Left renal cortex interstitium (tissue), 4 donors: ENCODE measurements at places on chromosomes 12 and 14.

GRCh38 chr14:60064491-60065072 lies 27.1 kb upstream of the PCNX4 start:
- DNase-seq, result no peak

DNA sequence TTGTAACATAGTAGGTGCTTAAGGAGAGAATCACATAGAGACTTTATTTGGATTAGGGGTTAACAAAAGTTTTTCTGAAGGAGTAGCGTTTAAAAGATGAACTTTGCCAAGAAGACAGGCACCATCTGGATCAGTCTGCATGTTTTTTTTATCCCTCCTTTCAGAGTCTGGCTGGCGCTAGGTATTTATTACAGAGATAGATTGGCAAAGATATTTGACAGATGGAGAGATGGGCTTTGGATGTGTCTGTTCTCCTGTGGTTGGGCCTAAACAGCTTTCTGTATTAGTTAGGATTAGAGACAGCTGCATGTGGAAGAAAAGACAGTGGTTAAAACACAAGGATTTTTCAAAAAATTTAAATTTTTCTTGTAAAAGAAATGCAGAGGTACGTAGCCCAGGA lies 133.9 kb downstream of the C12orf75 start:
- DNase-seq, result no peak

GRCh38 chr14:31268216-31268615 lies 60.6 kb upstream of the HECTD1 start:
- no peak for DNase-seq

GRCh38 chr14:33449268-33449667 lies 501.6 kb downstream of the EGLN3 start:
- no peak for DNase-seq

DNA sequence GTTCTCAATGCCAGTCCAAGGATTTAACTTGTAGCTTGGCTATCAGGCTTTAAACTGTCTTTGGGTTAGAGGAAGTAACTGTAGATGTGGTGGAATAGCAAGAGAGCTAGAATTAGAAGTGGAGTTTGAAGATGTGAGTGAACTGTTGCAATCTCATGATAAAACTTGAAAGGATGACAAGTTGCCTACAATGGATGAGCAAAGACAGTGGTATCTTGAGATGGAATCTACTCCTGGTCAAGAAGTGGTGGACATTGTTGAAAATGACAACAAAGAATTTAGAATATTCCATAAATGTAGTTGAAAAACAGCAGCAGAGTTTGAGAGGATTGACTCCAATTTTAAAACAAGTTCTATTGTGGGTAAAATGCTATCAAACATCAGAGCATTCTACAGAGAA lies 199.0 kb downstream of the DUSP6 start:
- no peak for DNase-seq

DNA sequence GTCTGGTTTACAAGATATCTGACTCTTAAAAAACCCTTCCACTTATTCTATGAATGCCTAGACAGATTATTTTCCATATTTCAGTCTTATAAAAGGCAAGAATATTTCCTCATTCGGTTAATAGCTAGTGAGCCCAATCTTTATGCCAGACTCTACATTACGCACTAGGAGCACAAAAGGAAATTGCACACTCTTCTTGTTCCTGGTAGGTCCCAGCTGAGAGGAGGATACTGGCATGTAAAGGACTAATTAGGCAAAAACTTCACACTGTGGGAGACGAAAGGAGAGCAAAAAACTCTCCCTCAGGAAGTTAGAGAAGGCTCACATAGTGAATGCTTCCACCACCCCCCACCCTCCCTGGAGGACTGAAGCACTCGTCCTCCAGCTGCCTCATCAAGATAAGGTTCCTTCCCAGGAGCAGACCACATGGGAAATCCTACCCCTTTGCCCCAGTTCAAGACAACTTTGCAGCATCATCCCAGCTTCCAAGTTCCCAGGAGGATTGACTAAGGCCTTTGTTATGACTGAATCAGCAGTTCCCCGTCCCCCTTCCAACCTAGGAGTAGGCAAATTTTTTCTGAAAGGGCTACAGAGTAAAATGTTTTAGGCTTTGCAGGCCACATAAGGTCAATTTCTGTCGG lies 14.5 kb downstream of the CAPZA3 start:
- no peak for DNase-seq

DNA sequence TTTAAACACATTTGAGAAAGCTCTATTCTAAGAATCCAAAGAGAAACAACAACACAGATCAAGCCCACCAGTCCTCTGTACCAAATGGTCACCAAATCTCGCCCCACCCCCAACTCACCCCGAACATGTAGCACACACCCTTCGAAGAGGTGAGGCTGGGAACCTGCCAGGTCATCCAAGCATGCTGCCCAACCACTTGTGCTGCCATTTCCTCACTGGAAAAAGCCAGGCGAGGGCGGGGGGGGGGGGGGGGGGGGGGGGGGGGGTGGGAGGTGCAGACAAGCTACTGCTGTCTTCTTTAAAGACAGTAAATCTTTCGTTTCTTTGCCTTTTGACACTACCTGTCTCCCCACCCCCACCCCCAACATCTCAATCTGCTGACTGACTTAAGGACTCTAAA lies 59.9 kb downstream of the SETD3 start:
- DNase-seq, result no peak

DNA sequence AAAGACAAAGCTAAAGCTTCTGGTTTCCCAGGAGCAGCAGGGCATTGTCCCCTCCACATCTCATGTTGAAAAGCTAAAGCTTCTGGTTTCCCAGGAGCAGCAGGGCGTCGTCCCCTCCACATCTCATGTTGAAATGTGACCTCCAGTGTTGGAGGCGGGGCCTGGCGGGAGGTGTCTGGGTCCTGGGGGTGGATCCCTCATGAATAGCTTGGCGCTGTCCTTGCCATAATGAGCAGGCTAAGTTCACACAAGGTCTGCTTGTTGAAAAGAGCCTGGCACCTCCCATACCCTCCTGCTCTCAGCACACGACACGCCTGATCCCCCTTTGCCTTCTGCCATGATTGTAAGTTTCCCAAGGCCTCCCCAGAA lies 123.7 kb downstream of the PIWIL1 start:
- no peak for DNase-seq

- no peak for DNase-seq
These were observed 1.3 kb upstream of the ASCL1 start for GRCh38 chr12:102955926-102956737.

DNA sequence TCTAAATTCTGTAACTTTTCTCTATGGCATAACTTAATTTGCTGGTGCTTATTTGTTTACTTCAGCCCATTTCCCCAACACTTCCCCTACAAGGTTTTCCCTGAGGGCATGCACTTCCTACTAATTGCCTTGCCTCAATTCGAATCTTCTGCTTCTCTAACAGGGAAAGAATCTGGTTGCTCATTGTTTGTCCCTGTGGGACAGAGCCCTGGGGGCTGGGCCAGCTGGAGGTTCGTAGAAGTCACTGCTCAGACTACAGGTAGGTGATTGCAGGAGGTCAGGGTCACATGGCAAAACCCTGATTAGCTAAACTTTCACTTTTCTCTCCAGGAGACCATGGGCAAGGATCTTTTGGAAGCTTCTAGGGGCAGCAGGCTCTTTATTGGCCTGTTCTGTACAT lies 72.0 kb downstream of the ZFC3H1 start:
- no peak for DNase-seq

GRCh38 chr12:109890620-109891170 lies 9.4 kb upstream of the TCHP start:
- no peak for DNase-seq

DNA sequence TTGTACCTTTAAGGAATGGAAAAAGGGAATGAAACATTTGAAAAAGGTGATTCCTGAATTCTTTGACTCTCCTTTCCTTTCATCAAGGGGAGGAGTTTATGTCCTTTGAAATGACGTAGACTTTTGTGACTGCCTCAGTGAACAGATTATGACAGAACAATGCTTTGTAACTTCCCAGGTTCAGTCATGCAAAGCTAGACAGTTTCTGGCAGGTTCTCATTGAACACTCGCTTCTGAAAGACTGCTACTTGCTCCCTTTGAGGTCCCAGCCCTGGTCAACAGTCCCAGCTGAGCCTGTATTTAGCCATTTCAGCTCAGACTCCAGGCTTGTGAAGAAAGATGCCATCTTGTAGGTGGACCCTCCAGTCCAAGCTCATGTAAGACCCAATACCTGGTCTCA lies 1178.9 kb downstream of the BCL11B start:
- no peak for DNase-seq

GRCh38 chr12:93536766-93537488 lies 35.5 kb upstream of the SOCS2 start:
- no peak for DNase-seq

DNA sequence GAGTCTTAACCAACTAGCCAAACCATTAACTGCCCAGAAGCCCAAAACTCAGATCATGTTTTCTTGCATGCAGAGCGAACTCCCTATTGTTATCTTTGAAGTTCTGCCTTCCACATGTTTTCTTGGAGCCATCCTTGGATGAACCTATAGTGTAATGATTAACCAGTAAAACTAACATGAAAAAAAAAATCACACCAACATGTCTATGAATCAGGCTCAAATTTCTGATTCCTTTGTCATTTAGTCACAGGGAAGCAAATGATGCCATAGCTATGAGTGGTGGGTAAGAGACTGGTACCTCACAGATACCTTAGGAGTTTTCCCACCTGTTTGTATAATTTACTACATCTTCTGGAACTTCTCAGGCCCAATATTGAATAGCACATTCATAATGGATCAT lies 70.7 kb downstream of the PTPRO start:
- no peak for DNase-seq

DNA sequence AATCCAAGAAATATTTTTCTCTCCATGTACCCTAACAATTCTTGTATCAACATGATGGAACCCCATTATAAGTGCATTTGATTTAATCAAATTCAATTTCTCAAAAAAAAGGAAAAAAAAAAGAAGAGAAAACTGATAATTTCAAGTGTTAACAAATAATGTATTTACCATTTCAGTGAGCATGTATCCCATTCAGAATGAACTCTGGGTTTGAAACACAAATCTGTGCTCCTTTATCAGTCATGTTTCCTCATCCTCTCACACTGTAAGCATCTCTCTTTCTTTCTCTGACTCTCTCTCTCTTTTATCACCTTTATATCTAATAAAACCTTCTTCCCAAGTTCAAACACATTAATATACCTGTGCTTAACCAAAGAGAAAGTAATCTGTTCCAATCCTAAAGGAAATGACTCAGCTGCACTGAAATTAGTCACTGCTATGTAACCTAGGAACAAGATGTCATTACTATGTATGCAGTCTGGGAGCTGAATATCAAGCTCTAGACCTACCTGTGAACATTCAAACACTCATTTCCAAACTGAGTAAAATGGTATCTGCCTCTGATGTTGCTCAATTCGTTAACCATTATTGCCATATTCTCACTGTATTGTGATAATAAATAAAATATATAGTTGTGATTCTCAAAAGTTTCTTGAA lies 135.0 kb upstream of the LRIG3 start:
- no peak for DNase-seq

DNA sequence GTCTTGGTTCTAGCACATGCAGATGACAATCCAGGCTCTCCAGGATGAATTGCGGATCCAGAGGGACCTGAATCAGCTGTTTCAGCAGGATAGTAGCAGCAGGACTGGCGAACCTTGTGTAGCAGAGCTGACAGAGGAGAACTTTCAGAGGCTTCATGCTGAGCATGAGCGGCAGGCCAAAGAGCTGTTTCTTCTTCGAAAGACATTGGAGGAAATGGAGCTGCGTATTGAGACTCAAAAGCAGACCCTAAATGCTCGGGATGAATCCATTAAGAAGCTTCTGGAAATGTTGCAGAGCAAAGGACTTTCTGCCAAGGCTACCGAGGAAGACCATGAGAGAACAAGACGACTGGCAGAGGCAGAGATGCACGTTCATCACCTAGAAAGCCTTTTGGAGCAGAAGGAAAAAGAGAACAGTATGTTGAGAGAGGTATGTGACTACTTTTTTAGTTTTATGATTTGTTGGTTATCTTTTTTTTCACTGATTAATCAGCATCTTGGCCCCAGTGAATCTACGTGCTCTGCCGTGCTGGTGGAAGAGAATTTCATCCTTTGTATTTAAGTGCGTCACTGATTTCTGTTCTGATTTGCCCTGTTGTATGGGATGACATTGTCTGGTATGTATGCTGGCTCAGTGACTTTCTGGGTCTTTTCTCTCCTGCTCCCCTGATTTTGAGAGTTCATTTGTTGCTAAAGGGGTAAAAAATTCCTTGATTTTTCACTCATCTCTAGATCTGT lies 92.3 kb downstream of the ERC1 start:
- DNase-seq, result no peak

DNA sequence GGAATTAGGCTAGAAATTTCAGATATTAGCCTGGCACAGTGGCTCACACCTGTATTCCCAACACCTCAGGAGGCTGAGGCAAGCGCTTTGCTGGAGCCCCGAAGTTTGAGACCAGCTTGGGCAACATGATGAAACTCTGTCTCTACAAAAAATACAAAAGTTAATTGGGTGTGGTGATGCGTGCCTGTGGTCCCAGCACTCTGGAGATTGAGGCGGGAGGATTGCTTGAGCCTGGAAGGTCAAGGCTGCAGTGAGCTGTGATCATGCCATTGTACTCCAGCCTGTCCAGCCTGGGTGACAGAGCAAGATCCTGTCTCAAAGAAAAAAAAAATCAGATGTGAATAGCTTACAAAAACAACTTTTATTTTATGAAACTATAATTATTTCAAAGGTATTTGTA lies 15.1 kb downstream of the FRMD6 start:
- no peak for DNase-seq

GRCh38 chr12:10409392-10409791 lies at the start of gene KLRC4:
TSS of gene KLRC4 (minus strand) at chr12:10409757. CDS start at chr12:10409575, 182 bp downstream.
- no peak for DNase-seq

GRCh38 chr12:25436206-25437030 lies 116.7 kb downstream of the LMNTD1 start:
- DNase-seq, result peak; percentile 21

DNA sequence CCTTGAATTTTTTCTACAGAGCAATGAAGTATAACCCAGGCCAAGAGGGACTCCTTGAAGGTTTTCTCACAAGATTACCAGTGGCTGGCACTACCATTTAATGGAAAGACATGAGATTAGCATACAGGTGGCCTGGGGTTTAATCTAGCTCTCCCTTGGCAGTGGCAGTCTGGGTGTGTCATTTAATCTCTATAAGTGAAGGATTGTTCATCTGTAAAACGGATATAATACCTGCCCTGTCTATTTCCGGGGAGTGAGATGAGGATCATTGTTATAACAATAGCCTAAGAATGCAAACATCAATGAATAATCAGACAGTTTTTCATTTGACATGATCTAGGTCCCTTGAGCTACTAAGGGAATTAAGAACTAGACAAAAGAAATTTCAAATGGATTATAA lies 168.7 kb upstream of the CPNE8 start:
- DNase-seq, result no peak

GRCh38 chr14:92584816-92585215 lies 71.2 kb downstream of the RIN3 start:
- no peak for DNase-seq

- no peak for DNase-seq
These were observed 3.8 kb downstream of the DCN start for GRCh38 chr12:91178781-91179180.

GRCh38 chr14:99424306-99424877 lies 56.3 kb downstream of the SETD3 start:
- DNase-seq, result no peak

GRCh38 chr14:97747316-97747715 lies 950.1 kb downstream of the VRK1 start:
- DNase-seq, result no peak
